GM12878 (cell line): ENCODE measurements at places on chromosomes 2 and 18. TPM values are rescaled to one million over a fixed set of nuclear protein-coding genes. Genes with fewer than 3 reads are reported as not detected.

- H3K27me3 ChIP-seq = no peaks in the 10 kb centered on the region
- H3K4me1 ChIP-seq = no peaks in the 10 kb centered on the region
- no peak overlapping the region for H3K27ac ChIP-seq
- DNase-seq = no peak
- H3K4me3 ChIP-seq = no peak overlapping the region
These were observed 2.4 kb upstream of the ETAA1 start for GRCh38 chr2:67394734-67395133.

- H3K4me1 ChIP-seq = no peaks in the 10 kb centered on the region
- no peaks in the 10 kb centered on the region for H3K36me3 ChIP-seq
- H3K4me3 ChIP-seq = no peak overlapping the region
- no peak for DNase-seq
These were observed 28.4 kb upstream of the LONRF2 start for GRCh38 chr2:100350661-100351185.

The OSR1 gene
- not detected in 2 replicates for total RNA-seq

DNA sequence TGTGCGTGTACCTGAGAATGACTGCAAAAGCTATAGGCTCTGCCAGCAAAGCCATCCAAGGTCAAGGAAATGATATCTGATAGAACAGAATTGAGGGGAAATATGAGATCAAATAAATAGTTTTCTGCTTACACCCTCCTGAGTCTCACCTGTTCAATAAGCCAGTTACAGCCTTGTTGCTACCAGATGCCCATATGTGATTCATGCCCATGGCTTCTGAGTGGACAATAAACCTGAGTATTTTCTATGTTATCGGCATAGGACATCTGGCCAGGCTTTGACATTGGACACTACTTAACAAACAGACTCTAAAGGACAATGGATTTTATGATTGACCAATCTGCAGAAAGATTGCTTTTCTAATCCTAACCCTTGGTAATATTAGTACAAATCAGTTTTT lies 297.9 kb downstream of the LRATD1 start:
- H3K27me3 ChIP-seq = no peaks in the 10 kb centered on the region
- H3K36me3 ChIP-seq = no peaks in the 10 kb centered on the region
- no peak overlapping the region for H3K27ac ChIP-seq
- H3K4me3 ChIP-seq = no peak overlapping the region

The C2orf66 gene
- total RNA-seq = not detected in 2 replicates

The SLC38A11 gene
- not detected in 2 replicates for total RNA-seq

- H3K4me3 ChIP-seq = no peak overlapping the region
- H3K4me1 ChIP-seq = no peaks in the 10 kb centered on the region
- H3K27me3 ChIP-seq = no peaks in the 10 kb centered on the region
- no peak overlapping the region for H3K27ac ChIP-seq
- H3K36me3 ChIP-seq = no peaks in the 10 kb centered on the region
These were observed 200.6 kb downstream of the CTIF start for GRCh38 chr18:48739266-48740067.

DNA sequence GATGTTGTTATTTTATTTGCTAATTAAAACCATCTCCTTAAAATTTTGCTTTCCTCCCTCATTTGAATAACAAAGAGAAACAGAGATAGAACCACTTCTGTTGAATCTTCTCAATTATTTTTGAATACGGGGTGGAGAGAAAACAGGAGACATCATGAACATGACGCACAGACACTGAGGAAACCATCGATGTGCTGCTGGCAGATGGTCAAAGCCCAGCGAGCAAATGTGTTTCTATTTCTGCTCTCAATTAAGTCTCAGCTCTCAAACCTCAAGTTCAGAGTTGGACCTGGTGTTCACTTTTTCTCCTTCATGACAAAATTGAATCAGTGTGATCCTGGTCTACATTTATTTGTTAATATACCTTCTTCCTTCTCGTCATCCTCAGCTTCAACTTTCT lies 36.1 kb upstream of the TWIST2 start:
- H3K36me3 ChIP-seq = no peaks in the 10 kb centered on the region
- no peak for DNase-seq
- no peak overlapping the region for H3K27ac ChIP-seq
- no peak overlapping the region for H3K4me3 ChIP-seq
- no peaks in the 10 kb centered on the region for H3K27me3 ChIP-seq
- no peaks in the 10 kb centered on the region for H3K4me1 ChIP-seq

The KIAA2012 gene
- total RNA-seq = not detected in 2 replicates

The NYAP2 gene
- not detected in 2 replicates for total RNA-seq
